ENCODE measurements at places on chromosomes 2 and 18. TPM values are rescaled to one million over a fixed set of nuclear protein-coding genes. Genes with fewer than 3 reads are reported as not detected.

The LONRF2 gene
- 5.9 TPM for total RNA-seq

The NT5DC4 gene
- not detected for total RNA-seq

- no peak for DNase-seq
Measured at GRCh38 chr2:168611896-168612650, 156.0 kb downstream of the CERS6 start.

- DNase-seq, result no peak
Measured at GRCh38 chr2:26605195-26605998, 35.8 kb downstream of the CIB4 start.

GRCh38 chr2:38128653-38129052 is 52.7 kb upstream of the CYP1B1 start:
- DNase-seq, result no peak

GRCh38 chr2:7634409-7634808 is 717.2 kb downstream of the RNF144A start:
- no peak for DNase-seq

DNA sequence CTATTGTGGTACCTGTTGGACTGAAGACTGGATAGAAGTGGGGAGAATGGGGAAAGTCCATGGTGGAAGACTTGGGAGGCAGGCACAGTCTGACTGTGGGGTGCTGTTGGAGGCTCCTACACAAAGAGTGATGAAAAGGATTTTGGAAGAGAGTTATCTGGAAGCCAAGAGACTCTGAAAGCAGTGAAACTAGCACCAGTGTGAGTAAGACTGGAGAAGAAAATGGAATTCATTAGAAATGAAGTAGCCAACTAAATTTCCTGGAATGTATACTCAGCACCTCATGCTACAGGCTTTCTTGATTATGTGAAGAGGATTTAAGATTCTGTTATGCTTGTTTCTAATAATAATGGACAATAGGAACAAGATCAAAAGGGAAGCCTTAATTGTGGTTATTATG is 27.7 kb downstream of the ELP2 start:
- DNase-seq, result no peak

GRCh38 chr2:190563646-190564045 is 29.1 kb upstream of the NEMP2 start:
- DNase-seq, result no peak

DNA sequence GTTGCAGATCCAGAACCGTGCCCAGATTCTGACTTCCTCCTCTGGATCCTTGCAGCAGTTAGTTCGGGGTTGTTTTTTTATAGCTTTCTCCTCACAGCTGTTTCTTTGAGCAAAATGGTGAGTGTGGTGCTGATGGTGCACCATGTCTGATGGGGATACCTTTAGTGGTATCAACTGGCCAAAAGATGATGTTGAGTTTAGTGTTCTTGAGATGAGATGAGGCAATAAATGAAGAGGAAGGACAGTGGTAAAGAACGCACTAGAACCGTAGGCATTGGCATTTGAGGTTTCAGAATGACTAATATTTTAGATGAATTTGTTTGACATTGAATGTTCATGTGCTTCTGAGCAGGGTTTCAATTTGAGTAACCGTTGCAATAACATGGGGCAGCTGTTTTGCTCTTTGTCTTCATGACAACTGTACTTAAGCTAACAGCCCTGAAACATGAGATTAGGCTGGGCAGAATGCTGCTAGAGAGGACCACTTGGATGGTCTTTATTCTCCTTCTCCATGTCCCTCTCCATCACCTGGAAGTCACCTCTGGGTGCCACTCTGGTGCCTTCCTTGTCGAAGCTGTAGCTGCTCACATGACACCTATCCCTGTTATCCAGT is 3.9 kb downstream of the CTLA4 start:
- DNase-seq, result no peak

- DNase-seq, result no peak
Measured at GRCh38 chr18:12782521-12782920, 79.7 kb downstream of the PSMG2 start.

The TUBA4B gene
- not detected for total RNA-seq

The ITGA4 gene
- total RNA-seq, result 6.6 TPM

DNA sequence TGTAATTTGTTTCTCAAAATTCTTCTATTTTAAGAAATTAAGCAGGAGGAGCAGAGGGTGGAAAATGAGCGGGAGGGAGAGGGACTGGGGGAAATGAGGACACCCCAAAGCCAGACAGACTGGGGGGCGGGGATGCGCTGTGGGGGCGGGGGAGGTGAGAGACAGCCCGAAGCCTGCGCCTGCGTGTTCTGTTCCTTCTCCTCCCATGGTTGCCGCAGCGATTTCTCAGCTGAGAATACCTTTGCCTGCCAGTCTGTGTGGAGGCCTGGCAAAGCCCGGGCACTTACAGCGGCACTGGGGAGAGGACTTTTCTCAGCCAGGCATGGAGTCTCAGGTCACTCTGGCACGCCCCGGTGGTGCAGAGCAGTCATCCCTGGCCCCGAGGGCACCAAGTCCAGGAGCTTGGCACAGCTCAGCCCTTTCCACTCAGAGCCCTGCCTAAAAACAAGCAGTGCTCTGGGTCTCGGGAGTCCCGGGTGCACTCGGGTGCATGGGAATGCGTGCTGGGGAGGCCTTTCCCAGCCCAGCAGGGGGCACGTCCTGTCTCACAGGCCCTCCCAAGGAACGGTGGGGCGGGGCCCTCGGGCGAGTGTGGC is 289.3 kb upstream of the HS6ST1 start:
- DNase-seq, result peak; percentile 85

The LCT gene
- 0.77 TPM for total RNA-seq

- DNase-seq, result peak; percentile 81
Measured at GRCh38 chr2:19748711-19749506, 152.9 kb downstream of the TTC32 start.

DNA sequence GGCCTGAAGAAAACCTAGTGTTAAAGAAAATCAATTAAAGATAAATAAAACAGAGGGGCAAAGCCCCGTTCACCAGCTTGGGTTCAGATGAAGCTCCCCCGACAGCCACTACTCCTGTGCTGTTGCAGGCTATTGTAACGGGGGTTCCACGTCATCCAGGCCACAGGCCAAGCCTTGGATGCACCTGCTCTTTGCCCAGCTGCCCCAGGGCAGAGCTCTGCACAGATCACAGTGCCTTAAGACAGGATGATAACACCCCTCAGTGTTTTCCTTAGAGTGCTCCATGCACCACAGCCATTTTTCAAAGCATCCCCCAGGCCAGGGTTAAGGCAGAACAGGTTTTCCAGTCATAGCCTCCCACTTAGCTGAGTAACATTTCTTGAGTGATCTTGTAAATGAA is 32.0 kb downstream of the FASTKD2 start:
- DNase-seq, result no peak

GRCh38 chr2:138632066-138632620 is 130.6 kb downstream of the SPOPL start:
- DNase-seq, result no peak

The MSTN gene
- 0.48 TPM for total RNA-seq

The MEIS1 gene
- total RNA-seq, result 31.7 TPM

DNA sequence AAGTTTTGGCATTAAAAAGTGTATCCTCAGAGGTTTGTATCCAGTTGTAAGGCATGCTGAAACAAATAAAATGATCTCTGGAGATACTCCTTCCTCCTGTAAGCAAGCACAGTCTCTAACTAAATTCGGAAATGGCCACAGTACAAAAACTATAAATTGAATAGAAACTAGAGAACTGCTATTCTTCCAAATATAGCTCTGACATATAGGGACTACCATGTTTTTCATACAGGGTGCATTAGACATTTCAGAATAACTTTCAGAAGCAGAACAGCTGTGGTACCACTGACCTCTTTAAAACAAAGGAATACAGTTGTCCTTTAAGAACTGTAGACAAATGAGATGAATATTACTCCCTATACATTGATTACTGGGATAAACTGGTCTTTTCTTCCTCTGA is 568.5 kb downstream of the ARHGAP15 start:
- no peak for DNase-seq

DNA sequence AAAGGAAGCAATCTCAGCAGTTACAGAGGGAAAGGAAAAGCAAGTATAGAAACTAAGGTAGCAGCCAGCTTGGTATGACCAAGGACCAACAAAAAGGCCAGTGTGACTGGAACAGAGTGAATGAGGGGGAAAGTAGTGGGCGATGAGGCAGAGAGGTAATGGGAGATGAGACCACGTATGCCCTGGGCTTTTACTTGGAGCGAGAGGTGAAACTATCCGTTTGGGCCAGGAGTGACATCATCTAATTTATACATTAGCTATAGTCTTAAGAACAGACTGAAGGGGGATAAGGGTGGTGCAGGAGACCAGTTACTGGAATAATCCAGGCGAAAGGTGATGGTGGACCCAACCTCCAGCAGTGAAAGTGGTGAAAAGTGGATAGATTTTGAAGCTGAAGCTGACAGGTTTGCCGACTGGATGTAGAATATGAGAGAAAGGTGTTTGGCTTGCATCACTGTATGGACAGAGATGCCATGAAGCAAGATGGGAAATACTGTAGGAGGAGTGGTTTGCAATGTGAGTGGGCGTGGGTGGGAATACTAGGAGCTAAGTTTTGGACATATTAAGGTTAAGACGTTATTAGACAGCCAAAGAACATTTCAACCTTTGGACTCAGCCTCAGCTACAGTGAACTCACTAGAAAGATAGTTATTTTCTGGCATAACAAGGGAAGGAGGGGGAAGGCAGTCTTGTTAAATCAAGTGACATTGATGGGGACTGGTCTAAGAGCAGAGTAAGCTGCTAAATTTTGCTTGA is 106.0 kb downstream of the PLEKHM3 start:
- DNase-seq, result no peak

- DNase-seq, result no peak
Measured at GRCh38 chr2:159712929-159713420, 669 bp downstream of the MARCHF7 start.

- DNase-seq, result no peak
Measured at GRCh38 chr2:176581557-176582165, 312.4 kb downstream of the MTX2 start.

The GPR45 gene
- not detected for total RNA-seq

The HAAO gene
- 2.8 TPM for total RNA-seq

DNA sequence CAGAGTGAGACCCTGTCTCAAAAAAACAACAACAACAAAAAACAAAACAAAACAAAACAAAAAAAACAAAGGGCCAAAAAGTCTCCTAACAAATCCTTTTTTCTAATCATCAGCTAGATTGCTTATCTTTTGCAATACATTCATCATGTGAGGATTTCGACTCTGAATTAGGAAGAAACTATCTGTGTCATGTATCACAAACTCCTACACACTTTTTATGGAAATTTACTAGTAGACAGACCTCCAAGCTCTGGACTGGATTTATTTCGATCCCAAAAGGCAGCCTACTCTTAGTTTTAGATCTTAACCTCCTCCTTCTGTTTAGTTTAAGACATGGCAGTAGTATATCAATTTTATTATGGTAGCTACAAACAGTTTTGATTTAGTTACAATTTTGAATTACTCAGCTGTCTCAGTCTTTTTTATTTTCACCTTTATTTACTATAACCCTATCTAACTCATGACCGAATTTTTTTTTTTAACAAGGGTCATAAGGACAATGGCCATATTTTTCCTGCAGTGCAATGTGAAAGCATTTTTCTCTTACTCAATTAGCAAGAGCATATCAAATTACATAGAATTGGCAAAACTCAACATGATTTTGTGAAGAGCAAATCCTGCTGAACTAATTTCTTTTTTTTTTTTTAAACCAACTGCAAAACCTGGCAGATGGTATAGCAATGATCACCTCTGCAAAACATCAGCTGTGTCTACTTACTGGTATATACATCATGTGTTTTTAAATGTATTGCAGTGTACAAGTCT is 10.7 kb upstream of the CCDC88A start:
- DNase-seq, result no peak

DNA sequence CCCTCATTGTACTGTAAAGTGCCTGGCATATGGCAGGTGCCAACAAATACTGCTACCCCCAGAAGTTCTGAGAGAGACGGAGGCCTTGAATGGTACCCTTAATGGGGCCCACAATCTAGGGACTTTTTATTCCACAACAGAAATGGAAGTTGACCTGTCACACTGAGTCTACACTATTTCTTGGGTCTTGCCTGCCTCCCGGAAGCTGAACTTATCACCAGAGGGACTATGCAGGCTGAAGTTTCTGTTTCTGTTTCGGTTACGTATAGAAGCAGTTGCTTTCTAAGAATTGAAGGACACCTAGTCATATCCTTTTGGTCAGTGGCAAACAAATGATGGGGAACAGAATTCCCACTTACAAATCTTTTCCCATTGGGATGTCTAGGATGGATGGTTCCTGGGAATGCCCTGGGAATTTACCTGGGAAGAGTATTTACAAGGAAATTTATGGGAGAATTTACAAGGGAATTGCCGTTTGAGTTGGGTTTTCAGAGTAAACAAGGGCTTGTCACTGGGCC is 74.2 kb downstream of the HS1BP3 start:
- no peak for DNase-seq

- DNase-seq, result no peak
Measured at GRCh38 chr2:113888641-113889470, 1.0 kb upstream of the ACTR3 start.

DNA sequence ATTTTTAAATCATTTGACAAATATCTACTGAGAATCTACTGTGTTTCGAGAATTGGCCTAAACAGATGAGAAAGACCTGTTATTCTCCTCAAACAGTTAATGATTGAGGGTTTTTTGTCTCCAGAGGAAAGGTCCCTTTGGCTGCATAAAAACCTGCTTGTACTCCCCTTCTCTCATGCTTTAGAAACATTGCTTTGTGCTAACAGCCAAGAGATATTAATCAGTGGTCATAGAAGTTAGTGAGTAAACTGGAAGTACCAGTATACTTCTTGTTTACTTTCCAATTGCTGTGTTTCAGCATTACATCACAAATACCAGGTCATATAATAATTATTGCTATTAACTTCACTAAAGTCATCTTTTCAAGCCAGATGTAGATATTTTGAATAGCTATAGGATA is 34.1 kb downstream of the ITGB6 start:
- no peak for DNase-seq

The AQP12A gene
- not detected for total RNA-seq

DNA sequence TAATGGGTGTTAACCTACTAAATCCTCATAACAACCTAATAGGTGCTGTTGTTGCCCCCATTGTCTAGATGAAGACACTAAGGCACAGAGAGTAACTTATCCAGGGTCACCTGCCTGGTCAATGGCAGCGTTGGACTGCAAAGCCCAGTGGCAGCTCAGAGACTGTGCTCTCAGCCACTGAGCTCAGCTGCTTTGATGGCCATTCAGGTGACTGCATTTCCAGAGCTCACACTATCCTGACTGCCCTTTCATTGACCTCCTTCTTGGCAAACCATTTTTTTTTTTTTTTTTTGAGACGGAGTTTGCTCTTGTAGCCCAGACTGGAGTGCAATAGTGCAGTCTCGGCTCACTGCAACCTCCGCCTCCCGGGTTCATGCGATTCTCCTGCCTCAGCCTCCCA is 115.2 kb downstream of the MAPK4 start:
- DNase-seq, result peak; percentile 3

DNA sequence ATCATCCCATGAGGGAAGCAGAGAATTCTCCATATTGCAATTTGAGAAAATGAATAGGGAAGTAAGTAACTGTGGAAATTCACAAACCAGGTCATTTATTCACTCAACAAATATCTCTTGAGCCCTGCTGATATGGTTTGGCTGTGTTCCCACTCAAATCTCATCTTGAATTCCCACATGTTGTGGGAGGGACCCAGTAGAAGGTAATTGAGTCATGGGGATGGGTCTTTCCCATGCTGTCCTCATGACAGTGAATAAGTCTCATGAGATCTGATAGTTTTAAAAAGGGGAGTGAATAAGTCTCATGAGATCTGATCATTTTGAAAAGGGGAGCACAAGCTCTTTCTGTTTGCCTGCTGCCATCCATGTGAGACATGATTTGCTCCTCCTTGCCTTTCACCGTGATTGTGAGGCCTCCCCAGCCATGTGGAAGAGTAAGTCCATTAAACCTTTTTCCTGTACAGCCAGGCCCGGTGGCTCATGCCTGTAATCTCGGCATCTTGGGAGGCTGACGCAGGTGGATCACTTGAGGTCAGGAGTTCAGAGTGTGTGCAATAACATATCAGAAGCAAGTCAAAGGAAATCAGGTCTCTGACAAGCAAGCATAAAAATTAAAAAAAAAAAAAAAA is 193.2 kb downstream of the NDUFA10 start:
- DNase-seq, result peak; percentile 60

All from mesenteric fat pad (tissue), 1 donor.